ENCODE measurements at places on chromosomes 5 and 9.

DNA sequence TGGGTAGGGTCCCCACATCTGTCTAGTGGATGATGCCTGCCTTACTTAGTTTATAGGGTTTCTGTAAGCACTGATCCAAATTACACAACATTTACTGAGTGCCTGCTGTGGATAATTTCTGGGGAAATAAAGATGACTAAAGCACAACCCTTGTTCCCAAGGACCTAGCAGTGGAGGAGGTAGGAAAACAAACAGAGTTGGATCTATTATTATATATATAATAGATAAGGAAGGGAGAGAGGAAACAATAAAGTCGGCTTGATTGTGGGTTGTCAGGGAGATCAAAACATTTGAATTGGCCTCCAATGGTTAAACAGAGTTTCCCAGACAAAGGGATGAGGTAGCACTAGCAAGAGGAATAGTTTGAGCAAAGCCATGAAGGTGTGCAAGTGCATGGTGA is 14.0 kb downstream of the IL33 start:
- DNase-seq, result no peak

DNA sequence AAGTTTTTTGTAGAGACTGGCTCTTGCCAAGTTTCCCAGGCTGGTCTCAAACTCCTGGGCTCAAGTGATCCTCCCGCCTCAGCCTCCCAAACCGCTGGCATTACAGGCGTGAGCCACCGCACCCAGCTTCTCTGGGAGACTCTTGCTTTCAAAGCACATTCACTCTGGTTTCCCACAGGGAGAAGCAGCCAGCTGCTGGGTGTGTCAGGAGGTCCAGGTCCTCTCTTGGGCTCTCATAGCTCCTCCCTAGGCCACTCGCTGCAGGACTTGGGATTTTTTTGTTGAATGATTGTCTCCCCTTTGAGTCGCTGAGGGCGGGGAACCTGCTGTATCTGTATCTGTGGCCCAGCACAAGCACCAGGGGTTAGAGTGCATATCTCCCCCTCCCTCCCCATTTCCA is 68.4 kb upstream of the RAPGEF1 start:
- DNase-seq, result no peak

DNA sequence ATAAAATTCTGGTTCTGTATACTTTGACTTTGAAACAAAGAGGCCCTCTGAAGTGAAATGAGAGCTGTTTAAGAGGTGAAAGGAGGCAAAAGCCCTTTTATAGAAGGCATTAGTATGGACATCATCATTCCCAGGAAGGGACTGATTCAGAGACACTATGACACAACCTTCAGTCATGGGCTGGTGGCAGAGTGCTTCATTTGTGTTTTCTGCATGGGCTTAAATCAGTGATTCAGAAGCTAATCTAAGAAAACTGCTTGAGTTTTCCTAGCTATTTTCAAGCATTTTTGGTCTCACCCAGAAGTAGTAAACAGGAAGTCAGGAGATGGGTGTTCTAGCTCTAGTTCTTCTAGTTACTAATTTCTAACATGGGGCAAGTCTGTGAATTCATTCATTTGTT is 288.9 kb downstream of the TRPM3 start:
- DNase-seq, result no peak

- no peak for DNase-seq
These were observed 12.0 kb upstream of the RNF130 start for GRCh38 chr5:180083529-180084060.

DNA sequence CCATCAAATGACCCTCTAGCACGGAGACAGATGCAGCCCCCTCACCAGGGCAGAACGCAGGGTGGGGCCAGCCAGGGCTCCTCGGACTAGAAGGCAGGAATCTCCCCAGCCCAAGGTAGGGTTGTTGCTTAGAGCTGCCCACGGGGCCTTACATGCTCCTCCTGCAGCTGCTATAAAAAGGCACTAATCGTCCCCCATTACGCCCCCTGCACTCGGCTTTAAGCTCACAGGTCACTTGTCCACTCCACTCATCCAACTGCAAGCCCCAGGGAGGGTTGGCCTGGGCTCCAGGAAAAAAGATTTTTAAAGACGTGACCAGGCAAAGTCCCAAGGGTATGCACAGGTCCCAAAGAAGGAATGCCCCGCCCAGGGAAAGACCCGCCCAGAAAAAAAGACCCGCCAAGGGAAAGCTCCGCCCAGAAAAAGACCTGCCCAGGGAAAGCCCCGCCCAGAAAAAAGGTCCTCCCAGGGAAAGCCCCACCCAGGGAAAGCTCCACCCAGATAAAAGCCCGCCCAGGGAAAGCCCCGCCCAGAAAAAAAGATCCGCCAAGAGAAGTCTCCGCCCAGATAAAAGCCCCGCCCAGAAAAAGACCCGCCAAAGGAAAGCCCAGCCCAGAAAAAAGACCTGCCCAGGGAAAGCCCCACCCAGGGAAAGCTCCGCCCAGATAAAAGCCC is 11.1 kb downstream of the GRIN1 start:
- DNase-seq, result no peak

GRCh38 chr5:107474716-107475489 is 195.8 kb downstream of the EFNA5 start:
- no peak for DNase-seq

GRCh38 chr9:118364266-118365106 is 660.3 kb downstream of the TLR4 start:
- no peak for DNase-seq

DNA sequence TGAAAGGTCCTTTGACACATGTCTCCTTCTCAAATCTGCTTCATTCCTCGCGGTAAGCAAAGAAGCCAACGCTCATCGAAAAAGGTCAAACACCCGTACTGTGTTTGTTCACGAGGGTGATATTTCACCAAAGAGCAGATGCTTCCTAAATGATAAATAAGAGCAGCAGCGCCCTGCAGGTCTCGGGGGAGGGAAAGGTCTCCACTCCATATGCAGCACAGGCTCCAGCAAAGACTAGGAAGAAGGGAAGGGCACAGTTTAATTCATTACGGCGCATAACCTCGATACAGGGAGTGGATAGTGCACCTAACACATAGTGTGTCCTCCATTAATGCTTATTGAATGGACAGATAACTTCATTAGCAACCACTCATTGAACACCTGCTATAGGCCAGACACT is 593.3 kb downstream of the CDK5RAP2 start:
- DNase-seq, result no peak

GRCh38 chr5:132225165-132226032 is 2.3 kb downstream of the P4HA2 start:
- DNase-seq, result peak; percentile 92

DNA sequence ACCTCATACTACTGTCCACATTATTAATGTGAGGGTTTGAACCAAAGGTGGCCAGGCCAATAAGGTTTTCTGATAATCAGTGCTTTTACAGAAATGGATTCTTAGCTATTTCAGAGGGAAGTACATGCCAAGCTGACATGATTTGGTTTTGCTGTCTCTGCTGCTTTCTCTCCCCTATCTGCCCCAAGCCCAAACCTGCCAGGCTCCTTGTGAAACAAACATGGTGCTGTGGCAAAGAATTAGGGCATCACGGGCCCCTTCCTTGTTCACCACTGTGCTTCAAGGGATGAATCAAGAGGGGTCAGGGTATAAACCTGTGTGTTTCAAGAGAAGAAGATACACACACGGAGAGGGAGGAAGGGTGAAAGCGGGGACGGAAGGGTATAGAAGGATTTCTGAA is 41.3 kb upstream of the SMU1 start:
- no peak for DNase-seq

DNA sequence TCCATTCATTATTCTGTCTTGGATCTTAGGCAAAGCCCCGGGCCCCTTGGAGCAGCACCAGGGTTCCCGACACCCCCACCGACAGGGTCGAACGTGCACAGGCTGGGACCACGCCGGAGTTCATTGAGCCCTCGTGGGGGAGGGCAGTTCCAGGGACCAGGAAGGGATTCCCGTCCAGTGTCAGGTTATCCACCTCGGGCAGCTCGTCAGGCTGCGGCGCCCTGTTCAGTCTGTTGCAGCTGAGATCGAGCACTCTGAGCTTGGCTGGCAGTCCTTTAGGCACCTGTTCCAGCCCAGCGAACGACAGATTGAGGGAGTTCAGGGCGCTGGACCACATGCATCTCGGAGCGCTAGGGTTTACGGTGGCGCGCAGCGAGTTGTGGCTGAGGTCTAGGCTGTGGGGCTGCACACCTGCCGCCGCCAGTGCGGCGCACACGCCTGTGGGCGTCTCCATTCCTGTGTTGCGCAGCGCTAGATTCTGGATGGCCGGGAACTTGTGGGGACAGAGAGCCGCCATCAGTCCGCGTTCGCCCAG is 1.1 kb downstream of the CD14 start:
- DNase-seq, result no peak

GRCh38 chr5:150485693-150486401 is 22.1 kb upstream of the NDST1 start:
- DNase-seq, result no peak

GRCh38 chr5:23014825-23015224 is 161.7 kb upstream of the CDH12 start:
- no peak for DNase-seq

DNA sequence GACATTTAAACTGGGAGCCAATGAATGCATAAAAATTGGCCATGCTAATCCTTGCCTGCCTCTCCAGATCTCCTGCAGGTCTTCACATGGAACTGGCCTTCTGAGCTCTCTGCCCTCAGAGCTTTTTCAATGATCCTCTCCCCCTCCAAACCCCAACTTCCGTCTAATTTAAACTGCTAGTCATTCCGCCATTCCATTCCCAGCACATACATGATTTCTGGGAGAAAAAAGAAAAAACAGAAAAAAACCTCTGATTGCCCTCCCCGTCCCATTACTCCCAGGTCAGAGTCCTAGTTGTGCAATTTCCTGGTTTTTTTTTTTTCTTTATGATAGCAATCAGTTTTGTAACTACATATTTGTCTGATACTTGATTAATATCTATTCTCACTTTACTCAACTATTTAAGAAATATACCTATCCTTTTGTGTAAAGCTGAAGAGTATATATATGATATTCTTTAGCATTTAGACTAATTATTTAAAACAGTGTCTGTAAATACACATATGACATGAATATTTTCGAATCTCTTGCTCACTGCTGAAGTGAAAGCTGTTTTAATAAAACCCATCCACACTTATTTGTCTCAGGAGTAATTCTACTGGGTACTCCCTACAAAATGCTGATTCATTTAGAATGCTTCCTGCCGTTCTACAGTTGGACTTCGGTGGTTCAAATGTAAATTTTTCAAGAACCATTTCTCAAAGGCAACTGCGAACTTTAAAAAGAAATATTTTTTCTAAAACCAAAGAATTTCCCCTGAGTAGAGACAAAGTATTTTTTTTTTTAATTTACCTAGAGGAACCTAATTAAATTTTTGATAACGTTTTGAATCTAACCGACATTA is 1.6 kb downstream of the HINT1 start:
- peak; percentile 52 for DNase-seq

DNA sequence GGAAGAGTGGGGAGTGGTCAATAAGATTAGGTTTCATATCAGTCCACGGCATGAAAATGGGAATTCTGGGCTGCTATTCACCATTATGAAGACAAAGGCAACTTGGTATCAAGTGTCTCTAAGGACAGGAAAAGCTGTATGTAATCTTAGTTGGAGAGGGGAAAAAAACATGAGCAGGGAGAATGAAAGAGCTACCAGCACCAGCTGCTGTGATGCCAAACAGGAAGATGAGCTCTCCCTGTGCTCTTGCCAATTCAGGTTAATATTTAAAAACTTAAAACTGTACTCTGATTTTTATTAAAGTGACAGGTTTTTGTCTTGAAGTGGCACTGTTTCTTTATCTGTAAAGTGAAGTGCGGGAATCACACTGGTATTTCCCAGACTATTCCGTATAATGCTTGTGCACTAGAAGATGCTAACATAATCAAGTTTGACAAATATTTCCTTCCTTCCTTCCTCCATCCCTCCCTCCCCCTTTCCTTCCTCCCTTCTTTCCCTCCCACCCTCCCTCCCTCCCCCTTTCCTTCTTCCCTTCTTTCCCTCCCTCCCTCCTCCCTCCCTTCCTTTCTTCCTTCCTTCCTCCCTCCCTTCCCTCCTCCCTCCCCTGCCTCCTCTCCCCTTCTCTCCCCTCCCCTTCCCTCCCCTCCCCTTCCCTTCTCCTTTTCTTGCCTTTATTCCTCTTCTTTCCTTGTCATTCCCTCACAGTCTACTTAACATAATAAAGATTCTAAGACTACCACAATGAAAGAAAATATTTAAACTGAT is 1383.0 kb upstream of the C9orf72 start:
- DNase-seq, result no peak

DNA sequence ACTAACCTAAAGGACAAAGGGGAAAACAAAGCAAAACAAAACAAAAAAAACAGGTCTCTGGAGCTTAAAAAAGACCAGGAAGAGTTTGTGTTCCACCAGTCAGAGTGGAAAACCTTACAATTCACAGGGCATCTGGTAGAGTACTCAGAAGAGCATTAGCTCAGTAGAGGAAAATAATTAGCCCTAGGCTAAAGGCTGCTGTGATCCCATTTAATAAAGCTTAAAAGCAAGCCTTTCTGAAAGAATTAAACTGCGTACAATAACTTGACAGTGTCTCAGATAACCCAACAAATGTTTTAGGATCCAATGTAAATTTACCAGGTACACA is 7.3 kb downstream of the ECM2 start:
- DNase-seq, result no peak

DNA sequence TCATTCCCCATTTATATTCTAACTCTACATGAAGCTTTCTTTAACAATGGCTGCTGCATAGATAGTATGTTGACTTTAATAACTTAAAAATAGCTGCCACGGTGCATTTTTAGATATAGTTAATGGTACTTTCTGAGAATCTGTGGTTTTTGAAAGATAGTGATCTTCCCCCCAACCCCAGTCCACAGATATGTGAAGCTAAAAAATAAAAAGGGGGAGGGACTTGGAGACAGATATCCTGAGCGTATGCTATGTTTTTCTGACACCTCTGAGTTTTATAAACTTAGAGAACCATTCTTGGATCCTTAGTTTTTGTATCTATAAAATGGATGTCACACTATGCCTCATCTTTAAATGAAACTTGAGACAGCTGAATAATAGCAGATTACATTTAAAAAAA is 120.5 kb downstream of the SNX18 start:
- DNase-seq, result no peak

DNA sequence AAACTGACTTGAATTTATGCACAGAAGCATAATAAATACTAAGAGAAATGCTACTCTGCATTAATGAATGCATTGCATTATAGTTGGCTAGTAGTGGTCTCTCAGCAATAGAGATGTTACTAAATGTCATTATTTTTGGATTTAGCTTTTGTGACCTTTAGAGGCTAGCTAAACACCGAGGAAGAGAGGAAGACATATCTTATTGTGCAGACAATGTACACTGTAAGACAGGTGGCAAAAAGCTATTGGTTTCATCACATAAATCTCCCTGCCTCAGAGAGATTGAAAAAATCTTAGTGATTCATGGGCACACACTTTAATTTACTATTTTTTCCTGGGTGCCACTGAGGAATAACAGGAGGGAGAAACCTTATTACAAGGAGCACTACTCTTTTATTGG is 435.9 kb downstream of the TMEM232 start:
- DNase-seq, result no peak

DNA sequence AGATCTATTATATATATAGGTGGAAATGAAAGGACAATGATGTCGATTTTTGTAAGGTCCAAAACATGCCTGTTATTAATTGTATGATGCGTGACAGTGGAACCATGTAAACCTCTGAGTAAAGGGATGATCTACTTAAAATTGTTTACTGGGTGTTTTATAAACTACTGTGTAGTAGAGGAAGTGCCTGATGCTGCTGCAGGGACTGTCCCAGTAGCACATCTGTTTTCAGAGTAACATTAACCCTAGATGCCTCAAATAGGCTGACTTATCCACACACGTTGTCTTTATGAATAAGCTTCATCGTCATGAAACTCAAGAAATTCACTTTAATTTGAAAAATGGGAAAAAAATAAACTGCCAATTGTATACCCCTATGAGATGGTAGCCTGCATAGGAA is 1.7 kb downstream of the CAMK4 start:
- no peak for DNase-seq

GRCh38 chr5:118556792-118557191 is 431.6 kb downstream of the DTWD2 start:
- no peak for DNase-seq

Measured in RCC 7860 (cell line).